ENCODE measurements at places on chromosomes 7 and 10.

DNA sequence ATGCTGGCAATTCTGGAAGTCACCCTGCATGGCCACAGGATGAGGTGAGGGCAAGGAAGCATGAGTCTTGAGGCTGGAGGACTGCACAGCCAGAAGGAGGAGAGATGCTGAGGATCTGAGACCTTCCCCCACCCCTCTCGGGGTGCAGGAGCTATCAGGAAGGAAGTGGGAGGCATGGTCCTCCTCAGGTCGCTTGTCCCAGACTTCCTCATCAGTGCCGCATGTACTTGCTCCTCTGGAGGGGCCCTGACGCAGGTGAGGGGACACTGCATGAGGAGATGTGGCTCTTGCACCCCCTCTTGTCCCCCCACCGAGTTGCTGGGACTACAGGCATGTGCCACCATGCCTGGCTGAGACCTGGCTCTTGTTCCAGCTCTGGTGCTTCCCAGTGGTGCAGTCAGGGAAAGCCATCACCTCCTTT lies 5.7 kb upstream of the ZMIZ1 start:
- no peak for DNase-seq

- DNase-seq: peak; percentile 27
These were observed 12.6 kb upstream of the ARL4A start for GRCh38 chr7:12674861-12675260.

DNA sequence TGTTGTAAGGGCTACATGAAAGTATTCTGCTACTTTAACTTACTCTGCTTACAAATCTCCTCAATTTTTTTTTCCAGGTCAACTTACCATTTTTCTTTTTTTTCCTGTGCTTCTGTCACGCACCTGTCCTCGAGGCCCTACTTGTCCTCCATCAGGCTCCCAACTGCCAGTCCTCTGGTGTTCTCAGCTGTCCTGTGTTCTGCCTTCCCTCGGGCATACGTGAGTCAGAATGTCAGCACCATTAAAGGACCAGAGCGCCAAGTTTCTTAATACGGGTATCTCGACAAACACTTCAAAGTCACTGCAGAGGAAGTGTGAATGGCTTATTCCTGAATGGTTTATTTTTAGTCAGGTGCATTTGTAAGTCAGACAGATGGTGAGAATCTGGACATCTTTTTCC lies at the start of gene TEX47:
Gene TEX47 (minus strand): TSS at position 185 of the 400 bp plus-strand sequence. CDS start 795 bp downstream, outside the sequence.
- no peak for DNase-seq

DNA sequence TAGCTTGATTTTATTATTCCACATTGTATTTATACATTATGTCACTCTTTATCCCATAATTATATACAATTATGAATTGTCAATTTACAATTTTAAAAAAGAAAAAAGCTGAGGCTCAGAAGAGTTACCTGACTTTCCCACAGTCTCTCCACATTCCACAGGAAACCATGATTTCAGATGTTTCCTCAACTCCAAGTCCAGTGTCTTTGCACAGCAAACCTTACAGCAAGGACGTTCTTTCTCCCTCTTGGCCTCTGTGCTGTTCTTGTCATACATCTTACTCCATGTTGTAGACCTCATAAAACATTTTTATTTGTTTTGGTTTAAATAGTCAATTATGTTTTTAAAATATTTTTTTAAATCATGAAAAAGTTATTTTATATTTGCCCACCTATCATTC lies 34.9 kb upstream of the GRB10 start:
- no peak for DNase-seq

- DNase-seq: no peak
These were observed 40.2 kb downstream of the WDR11 start for GRCh38 chr10:120891365-120891764.

- no peak for DNase-seq
These were observed 47.3 kb upstream of the TES start for GRCh38 chr7:116162992-116163391.

- no peak for DNase-seq
These were observed 466.2 kb downstream of the TYW1 start for GRCh38 chr7:67462781-67463191.

- peak; percentile 84 for DNase-seq
These were observed 106.3 kb downstream of the GRK5 start for GRCh38 chr10:119313644-119314043.

All from stimulated activated CD4-positive, alpha-beta T cell treated with anti-CD3 and anti-CD28 coated beads, Interleukin-15, amount 100 ng/mL, for 24 hours (primary cell).